ENCODE measurements at places on chromosomes 2 and 18. TPM values are rescaled to one million over a fixed set of nuclear protein-coding genes. Genes with fewer than 3 reads are reported as not detected.

IL1F10 gene
- not detected for total RNA-seq

INO80C gene
- total RNA-seq: 34.9 TPM

LBX2 gene
- 1.6 TPM for total RNA-seq

OR6B2 gene
- not detected for total RNA-seq

SPP2 gene
- total RNA-seq: not detected

FRZB gene
- total RNA-seq: not detected

COL4A4 gene
- total RNA-seq: not detected

LOXHD1 gene
- total RNA-seq: not detected

EFR3B gene
- 0.46 TPM for total RNA-seq

TMEM247 gene
- not detected for total RNA-seq

C2orf74 gene
- 7.9 TPM for total RNA-seq

FHOD3 gene
- total RNA-seq: not detected

SERPINB3 gene
- not detected for total RNA-seq

POTEJ gene
- total RNA-seq: not detected

CFC1 gene
- not detected for total RNA-seq

CXCR2 gene
- not detected for total RNA-seq

MYO5B gene
- not detected for total RNA-seq

MYOM1 gene
- total RNA-seq: 2.4 TPM

TMEM169 gene
- 1.3 TPM for total RNA-seq

NFATC1 gene
- 95.0 TPM for total RNA-seq

ANKRD30BL gene
- total RNA-seq: not detected

MC5R gene
- not detected for total RNA-seq

FAM117B gene
- total RNA-seq: 8.3 TPM

KIF5C gene
- 12.9 TPM for total RNA-seq

POLE4 gene
- 55.3 TPM for total RNA-seq

SRD5A2 gene
- total RNA-seq: not detected

FAM237A gene
- total RNA-seq: not detected

PLA2R1 gene
- not detected for total RNA-seq
